NCI-H2081 (cell line): ENCODE measurements at places on chromosomes 3 and 15.

GRCh38 chr3:150783316-150783715 is 20.3 kb upstream of the SIAH2 start:
- no peak for DNase-seq

DNA sequence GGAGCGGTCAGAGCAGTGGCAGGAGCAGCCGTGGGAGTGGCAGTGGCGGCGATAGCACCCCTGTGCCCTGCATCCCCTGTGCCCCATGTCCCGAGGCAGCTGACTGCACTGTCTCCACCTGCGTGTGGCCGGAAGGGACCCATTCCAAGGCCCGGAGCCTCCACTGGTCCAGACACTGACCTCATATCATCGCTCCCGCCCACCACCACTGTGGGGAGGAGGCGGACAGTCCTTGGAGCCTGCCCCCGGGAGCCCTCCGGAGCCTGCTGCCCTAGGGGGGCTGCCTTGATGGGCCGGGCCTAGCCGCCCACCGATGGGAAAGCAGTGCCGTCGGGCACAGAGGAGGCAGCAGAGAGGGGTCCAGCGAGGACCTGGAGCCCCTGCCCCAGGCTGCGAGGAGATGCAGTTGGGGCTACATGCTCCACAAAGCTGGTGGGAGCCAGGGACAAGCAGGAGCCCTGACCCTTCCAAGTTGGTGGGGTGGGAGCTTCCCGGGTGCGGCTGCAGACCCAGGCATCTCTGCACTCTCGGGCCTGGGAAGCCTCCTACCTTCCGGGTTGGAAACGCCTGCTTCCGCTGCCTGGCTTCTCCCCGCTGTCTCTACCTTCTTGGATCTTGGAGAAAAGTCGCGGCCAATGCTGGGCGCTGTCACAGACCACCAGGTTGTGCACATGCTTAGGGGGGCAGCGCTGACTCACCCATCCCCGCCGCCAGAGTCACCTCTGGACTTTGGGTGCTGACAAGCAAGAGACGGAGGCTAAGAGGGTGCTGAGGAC is 283.2 kb upstream of the ROBO1 start:
- no peak for DNase-seq

DNA sequence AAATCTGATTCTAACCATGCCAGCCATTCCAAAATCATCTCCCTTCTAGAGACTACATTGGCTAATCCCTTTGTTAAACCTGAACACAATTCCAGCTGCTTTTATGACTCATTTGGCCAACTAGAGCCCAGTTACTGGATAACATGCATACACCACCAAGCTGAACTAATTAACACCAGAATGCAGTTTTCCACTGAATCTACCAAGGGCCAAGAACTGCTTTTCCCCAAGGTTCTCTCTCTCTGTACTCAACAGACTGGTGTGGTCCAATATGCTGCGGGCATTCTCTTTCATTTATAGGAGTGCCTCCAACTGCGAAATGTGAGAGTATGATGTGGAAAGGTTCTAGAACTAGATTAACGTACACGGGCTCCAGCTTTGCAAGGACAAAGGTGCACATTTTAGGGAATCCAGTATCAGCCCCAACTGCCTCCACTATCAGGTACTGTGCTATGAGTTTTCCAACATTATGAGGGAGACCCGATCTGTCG is 1.5 kb downstream of the CHSY1 start:
- no peak for DNase-seq

DNA sequence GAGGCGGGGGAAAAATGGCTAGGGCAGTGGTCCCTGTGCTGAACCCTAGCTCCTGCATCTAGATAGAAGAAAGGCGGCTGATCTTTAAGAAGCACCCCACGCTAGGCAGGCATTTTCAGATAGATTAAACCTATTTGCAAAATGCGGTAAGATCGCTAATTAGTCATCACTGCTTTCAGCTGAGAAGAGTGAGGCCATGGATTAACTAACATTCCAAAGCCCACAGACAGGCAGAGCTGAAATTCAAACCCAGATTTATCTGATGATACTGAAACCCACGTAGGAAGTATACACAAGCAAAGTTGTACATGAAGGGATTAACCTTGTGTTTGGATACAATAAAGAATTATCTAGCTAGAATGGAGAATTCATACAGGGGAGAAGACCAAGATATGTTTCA is 4.8 kb downstream of the ADPGK start:
- DNase-seq, result no peak

- no peak for DNase-seq
Measured at GRCh38 chr15:72128359-72128758, 10.2 kb downstream of the SENP8 start.

- DNase-seq, result peak; percentile 17
Measured at GRCh38 chr15:65184305-65184867, 756 bp downstream of the CLPX start.

- peak; percentile 45 for DNase-seq
Measured at GRCh38 chr15:40340038-40340739, 550 bp downstream of the CCDC9B start.

- DNase-seq, result no peak
Measured at GRCh38 chr3:191355406-191355805, 25.1 kb upstream of the UTS2B start.

DNA sequence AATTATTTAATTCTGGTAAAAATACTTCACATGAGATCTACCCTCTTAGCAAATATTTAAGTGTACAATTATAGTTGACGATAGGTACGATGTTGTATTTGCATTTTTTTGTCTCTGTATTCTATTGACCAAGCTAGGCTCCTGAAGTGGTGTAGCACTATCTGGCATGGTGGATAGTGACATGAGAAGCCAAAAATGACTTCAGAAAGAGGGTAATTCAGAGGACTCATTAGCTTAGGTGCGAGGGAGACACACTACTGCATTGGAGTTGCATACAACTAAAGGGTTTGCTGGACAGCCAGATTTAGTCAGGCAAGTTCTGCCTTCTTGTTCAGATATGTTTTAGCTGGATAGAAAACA is 50.6 kb downstream of the KBTBD8 start:
- DNase-seq, result peak; percentile 54

DNA sequence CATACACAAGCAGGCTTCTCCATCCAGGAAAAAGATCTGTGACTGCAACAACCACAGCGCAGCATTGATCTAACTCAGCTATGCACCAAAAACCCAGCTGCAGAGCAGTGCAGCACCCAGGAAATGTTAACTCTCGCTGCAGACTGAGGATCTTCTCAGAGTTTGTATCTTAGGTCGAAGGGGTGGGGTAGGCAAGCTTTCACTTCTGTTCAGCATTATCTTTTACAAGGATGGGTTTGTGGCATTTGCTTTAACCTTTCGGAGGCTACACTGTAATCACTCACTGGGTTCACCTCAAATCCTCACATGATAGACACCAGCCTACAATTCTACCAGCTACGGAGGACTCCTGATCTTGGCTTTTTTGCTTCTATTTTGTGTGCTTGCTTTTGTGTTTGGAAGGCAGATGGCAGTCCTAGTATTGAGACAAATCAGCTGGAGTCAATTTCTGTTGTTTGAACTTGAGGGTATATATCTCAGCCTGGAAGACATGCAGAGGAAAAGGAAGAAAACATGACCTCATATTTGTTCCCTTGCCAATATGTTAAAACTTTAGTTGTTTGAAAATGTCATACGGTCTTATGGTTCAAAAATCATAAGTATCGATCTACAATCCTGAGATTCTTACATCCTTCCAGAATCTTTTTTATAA is 25.2 kb downstream of the LRRK1 start:
- no peak for DNase-seq

DNA sequence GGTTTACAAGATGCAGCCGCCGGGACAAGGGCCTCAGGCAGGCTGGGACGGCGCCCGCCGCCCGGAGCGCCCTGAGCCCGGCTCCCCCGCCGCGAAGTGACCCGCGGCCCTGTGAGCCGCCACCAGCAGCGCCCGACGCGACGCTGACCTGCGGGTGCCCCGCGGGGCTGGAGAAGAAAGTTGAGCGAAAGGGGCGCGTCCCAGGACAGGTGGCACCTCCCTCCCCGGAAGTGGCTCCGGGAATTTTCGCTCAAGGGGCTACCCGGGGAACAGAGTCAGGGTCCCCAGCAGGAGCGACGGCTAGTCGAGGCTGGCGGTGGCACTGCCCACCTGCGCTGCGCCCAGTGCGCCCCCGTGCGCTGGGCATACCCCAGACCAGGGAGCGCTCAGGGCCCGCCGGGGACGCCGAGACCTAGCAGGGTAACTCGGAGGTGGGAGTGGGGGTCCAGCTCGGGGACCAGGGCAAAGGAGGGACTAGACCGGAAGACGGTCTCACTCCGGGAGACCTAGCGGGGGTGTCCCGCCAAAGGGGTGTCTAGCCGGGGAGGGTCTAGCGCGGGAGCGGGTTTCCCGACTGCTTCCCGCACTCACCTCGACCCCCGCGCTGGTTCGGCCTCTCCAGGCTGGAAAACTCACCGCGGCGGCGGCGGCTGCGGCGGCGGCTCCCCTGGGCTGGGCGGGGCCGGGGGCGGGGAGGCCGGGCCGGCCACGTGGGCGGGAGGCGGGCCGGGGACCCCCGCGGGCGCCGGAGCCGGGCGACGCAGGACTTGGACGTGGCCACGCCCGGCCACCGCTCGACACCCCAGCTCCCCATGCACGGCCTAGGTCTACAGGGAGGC is 18.4 kb downstream of the SPATA12 start:
- no peak for DNase-seq

GRCh38 chr3:176687754-176688153 is 509.5 kb downstream of the TBL1XR1 start:
- DNase-seq, result no peak

DNA sequence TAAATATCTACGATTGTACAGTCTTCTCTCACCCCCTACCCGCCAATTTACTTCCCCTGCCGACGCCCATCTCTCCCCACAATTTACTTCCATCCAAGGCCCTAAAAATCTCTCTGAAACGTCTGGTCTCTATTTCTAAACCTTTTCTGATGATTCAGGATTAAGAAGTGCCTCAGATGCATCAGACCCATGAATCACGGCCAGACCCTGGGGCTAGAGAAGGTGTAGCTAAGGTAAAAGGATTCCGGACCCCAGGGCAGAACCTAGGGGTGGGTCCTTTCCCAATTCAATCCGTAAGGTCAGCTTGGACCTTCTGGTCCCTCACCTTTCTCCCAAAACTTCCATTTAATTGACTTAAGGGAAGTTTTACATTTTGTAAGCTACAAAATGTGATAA is 46.4 kb downstream of the LRIG1 start:
- DNase-seq, result no peak
